ENCODE measurements at places on chromosomes 12 and 14. TPM values are rescaled to one million over a fixed set of nuclear protein-coding genes. Genes with fewer than 3 reads are reported as not detected.

The PRB2 gene
- total RNA-seq = not detected

DNA sequence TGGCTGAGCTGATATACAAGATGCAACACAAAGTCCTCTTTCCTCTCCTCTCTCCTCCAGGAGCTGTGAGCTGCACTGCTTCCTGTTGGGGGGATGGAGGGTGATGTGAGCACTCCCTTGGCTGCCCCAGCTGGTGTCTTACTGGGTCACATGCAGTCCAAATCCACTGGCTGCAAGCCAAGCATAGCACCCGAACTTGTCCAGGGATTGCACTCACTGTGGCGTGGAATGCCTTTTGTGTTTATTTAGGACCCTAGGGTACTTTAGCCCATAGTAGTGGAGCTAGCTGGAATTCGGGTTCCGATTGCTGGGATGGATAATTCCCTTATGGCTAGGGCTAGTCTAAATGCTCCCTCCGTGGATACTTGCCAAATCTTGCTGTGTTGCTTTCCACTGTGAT is 424.9 kb upstream of the SYT1 start:
- DNase-seq = no peak

The NKX2-1 gene
- not detected for total RNA-seq

DNA sequence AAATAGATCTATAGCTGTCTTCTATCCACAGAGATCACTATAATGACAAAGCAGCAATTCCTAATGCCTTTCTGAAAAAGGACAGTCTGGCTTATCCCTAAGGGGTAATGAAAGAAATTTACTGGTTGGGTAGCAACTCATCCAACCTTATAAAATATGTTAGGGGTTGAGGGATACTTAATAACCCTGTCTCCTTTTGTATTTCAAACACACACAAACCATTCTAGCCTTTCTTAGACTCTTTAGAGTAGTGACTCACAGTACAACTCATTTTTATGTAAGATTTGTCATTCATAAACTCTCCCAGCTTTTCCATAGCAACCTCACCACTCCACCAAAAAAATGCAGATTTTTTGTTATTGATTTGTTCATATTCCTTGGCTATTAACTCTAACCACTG is 167.9 kb downstream of the FSCB start:
- no peak for DNase-seq

DNA sequence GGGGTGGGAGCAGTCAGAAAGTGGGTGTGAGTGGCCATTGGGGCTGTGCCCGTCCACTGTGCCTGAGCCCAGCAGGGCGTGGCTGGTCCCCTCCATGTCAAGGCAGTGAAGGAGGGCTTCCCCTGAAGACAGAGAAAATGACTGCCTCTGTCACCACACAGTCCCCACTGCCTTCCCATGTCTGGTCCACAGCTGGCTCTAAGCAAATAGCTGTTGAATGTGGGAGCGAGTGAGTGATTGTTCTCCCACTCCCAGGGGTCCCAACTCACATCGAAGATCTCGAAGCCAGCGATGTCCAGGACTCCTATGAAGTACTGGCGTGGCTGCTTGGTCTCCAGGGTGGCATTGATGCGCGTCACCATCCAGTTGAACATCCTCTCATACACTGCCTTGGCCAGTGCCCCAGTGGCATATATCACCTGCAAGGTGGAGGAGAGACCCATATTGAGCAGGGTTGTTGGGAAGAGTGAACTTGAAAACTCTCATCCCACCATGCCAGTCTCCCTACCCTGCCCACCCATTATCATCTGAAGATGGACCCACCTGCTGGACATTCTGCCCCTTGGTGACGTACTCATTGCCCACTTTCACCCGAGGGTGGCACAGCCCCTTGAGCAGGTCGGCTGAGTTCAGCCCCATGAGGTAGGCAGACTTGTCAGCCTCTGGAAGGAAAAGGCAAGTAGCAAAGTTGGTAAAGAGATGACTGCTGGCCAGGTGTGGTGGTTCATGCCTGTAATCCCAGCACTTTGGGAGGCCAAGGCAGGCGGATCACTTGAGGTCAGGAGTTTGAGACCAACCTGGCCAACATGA is 6.6 kb downstream of the MYH7 start:
- no peak for DNase-seq

GRCh38 chr12:120007272-120007671 is 18.2 kb downstream of the BICDL1 start:
- DNase-seq = no peak

- no peak for DNase-seq
These were observed 172.4 kb upstream of the CAND1 start for GRCh38 chr12:67096533-67097318.

- DNase-seq = no peak
These were observed 1.2 kb downstream of the SNX6 start for GRCh38 chr14:34628681-34629135.

DNA sequence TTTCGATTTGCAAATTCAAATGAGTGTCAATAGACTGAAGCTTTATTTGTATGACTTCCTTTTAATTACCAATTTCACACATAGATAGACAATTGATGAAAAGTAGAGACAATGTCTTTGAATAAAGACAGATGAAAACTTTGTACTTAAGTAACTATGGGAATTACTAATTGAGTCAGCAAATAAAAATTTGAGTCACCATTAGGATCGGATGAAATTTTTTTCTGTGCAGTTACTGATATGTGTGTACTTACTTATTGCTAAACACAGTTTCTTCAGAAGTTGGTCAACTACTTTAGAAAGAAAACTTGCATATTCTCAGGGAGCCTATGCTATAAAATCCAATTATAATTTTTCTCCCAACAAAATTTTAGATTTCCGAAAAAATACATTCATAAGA is 224.9 kb upstream of the SLC16A7 start:
- DNase-seq = no peak

The MYF6 gene
- 119 TPM for total RNA-seq

The BHLHE41 gene
- total RNA-seq = 5.9 TPM

DNA sequence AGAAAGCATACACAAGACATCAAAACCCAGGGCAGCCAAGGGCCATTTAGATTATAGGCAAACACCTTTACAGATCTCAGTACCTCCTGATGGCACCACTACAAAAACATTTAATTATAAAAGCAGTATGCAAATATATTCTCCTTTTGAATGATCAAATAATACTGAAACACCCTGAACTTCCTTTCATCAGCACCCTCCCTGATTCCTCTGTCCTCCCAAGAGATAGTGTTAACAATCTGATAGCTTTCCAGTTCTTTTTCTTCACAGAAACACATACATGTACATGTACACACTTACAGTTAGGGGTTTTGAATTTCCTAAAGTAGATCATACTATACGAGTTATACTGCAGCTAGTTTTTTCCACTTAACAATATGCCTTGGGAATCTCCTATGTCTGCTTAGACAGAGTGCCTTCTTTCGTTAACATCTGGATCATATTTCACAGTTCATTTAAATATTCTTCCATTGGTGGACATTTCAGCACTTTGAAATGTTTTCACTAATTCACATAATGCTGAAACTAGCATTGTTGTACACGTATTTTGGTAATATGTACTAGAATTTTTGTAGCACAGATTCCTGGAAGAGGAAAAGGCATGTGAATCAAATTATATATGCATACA is 35.2 kb downstream of the TDG start:
- DNase-seq = no peak

- no peak for DNase-seq
These were observed 859.8 kb downstream of the FSCB start for GRCh38 chr14:43647302-43647701.

The BIN2 gene
- not detected for total RNA-seq

The TPI1 gene
- total RNA-seq = 1,115 TPM

The NFE2 gene
- total RNA-seq = 1.4 TPM

DNA sequence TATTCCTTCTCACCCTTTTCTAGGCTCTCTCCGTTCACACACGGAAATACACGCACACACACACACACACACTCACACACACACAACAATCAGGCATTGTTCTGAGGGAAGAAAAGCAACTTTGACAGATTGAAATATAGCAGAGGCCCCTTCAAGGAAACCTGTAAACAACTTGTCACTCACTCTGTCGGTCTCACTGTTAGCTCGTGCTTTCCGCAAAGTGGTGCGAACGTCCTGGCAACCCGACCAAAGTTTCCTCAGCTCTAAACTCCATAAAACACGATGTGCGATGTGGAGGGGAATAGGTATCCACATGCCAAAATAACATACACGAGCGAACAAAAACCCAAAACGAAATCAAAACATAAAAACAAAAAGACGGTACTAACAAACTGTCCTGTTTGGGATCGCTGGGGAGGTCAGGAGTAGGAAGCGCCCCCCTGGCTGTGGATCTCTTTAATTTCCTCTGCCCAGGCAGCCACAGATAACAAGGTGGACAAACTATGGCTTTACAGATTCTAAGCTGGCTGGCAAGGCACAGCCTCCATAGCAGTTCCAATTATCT is 822 bp upstream of the SOX5 start:
- DNase-seq = no peak

- no peak for DNase-seq
These were observed 29.6 kb upstream of the SLC6A13 start for GRCh38 chr12:292186-292585.

GRCh38 chr12:3253682-3254275 is 176.6 kb downstream of the TSPAN9 start:
- no peak for DNase-seq

DNA sequence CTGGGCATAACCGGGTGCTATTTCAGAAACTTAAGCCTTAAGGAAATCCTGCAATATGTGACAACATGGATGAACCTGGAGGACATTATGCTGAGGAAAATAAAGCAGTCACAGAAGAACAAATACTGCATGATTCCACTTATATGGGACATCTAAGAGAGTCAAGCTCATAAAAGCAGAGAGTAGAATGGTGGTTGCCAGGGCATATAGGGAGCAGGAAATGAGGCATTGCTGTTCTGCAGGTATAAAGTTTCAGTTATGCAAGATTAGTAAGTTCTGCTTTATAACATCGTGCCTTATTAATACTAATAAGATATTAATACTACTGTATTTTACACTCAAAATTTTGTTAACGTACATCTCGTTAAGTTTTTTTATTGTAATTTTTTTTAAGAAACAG is 124.2 kb upstream of the ATF1 start:
- DNase-seq = no peak

GRCh38 chr12:78726854-78727253 is 137.7 kb upstream of the SYT1 start:
- DNase-seq = no peak

DNA sequence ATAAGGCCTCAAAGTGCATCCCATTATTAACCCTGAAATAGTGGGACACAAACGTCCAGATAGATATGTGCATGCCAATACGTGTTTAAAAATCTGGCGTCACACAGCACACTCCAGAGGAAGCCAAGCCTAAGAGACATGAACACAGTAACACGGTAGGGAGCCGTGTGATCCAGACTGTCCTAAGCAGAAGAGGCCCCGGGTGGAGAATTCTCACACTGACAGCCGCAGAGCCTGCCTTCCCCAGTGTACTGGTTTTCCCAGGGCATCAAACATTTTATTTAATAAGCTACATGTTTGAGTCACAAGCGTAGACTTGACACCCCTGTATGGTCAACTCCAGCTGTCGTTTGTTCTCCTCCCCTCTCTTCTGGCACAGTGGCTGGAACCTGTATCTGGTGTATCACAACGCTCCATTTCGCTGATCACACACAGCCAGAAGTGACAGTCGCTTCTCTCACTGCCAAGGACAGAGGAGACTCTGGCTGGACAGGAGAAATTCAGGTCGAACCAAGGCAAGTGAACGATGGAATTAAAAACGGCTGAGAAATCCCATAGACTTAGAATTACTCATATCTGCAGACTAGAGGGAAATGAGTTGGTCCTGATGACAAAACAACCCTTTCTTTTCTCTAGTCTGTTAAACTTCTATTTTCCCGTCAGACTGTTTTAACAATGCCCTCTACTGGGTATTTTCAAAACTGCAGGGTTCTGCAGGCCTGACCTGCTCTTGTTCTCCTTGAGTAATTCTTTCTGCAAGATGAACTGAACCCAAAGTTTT is 359.9 kb downstream of the RGS6 start:
- peak; percentile 63 for DNase-seq

DNA sequence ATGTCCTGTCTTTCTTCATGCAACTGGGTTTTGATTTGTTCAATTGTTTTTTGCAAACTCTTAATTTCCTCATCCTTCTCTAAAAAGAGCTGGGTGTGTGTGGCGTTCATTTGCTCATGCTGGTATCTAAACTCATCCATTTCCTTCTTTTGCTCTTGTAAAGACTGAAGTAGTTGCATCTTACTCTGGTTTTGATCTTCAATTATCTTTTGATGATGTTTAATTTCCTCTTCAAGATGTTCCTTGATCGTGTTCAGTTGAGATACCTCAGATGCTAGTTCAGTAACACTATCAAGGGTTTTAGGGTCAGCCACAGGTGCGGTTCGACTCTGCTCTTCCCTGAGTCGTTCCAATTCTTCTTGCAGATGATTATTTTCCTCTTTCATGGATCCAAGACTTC is 34.8 kb downstream of the TRIP11 start:
- no peak for DNase-seq

The RFX4 gene
- not detected for total RNA-seq

DNA sequence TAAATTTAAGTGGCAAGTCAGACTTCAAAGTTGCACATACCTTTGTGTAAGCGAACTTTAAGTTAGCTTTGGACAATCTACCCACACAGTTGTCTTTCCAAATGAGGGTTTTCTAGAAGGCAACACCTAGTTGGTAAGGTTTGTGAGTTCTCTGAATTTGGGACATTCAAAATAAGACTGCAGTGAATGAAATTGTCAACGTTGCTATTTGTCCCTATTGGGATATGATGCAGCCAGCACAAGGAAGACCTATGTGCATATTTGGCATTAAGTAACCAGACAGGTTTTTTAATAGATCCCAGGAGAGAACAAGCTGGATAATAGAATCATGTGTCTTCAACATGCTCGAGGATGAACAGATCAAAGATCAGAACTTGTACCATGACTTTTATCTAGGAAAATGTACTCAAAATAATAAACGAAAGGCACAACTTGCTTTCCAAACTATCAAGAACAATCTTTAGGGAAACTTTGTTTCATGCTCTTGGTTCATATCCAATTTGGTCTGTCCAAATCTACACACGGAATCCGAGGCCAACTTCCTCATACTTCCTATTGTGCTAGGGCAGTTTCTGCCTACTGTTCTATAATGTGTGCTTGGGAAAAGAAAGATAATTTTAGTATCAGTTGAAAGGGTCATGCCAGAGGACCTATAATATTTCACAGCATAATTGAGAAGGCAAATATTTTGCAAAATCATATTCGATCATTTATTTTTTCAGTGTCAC is 284.2 kb upstream of the SOX5 start:
- no peak for DNase-seq

The KRT79 gene
- total RNA-seq = not detected

Measured in myocyte (in vitro differentiated cells).